ENCODE measurements at places on chromosomes 11 and 22.

DNA sequence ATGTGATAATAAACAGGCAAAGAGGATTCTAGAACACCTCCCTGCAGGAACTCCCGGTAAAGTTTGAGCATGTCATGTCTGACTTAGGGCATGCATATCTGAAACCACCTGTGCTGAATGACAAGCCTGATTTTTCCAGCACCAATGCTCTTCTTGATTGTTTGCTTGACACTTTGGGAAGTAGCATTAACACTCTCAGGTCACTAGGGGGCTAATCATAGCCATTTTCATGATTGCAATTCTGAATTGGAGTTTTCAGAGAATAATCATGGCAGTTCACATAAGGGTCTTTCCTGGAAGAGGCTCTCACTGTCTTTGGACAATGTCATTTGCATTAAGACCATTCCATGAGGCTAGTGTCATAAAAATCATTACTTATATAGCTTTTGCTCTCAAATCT, 234.4 kb upstream of the MTNR1B start:
- peak; percentile 0 for DNase-seq

GRCh38 chr11:128604723-128605122, 17.4 kb upstream of the ETS1 start:
- DNase-seq = no peak

DNA sequence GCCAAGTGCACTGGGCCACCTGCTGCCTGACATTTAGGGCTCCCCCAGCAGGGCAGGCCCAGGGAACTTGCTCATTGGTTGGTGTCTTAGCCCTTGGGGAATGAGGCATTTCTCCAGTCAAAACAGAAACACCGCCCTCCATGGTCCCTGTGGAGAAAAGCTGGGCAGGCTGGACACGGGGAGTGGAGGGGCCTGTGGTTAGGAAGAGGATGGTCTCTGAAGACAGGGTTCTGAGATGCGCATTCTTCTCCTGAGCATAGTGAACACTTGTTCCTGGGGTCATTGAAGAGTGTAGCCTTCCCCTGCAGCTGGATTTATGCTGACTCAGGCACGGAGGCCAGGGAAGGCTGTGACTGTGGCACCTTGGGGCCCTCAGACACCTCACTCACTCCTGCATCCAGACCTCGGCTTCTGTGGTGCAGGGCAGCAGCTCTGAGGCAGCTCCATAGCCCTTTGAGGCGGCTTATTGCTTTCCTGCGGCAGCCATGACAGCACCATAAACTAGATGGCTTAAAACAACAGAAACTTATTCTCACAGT, 8.2 kb downstream of the TSPAN18 start:
- no peak for DNase-seq

GRCh38 chr11:130674686-130675308, 226.4 kb downstream of the ADAMTS15 start:
- no peak for DNase-seq

- DNase-seq = no peak
These were observed 872.8 kb downstream of the BRD1 start for GRCh38 chr22:48954781-48955311.

DNA sequence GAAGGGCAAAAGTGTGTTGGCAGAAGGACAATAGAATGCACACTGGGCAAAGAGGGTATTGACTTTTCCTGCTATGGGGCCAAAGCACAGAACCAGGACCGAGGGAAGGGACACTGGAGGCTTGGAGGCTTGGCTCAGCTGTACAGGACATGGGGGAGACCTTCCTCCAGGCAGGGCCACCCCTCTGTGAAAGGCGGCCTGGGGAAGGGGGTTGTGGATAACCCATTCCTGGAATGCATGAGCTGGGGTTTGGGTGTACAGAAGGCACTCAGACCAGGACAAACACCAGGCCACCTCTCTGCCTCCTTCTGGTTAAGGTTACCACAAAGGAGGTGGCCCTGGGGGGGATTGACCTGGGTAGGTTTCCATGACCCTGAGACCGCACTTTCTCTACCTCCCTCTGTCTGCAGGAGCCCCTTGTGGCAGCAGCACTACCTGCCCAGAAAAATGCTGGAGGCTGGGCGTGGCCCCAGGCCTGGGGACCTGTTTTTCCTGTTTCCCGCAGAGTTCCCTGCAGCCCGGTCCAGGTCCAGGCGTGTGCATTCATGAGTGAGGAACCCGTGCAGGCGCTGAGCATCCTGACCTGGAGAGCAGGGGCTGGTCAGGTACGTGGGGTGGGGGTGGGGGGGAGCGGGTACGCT, 9.6 kb downstream of the P2RY2 start:
- no peak for DNase-seq

- DNase-seq = no peak
These were observed 29.3 kb upstream of the OR10D3 start for GRCh38 chr11:124153821-124154220.

GRCh38 chr22:36301851-36302250, 48.9 kb downstream of the APOL1 start:
- DNase-seq = no peak

DNA sequence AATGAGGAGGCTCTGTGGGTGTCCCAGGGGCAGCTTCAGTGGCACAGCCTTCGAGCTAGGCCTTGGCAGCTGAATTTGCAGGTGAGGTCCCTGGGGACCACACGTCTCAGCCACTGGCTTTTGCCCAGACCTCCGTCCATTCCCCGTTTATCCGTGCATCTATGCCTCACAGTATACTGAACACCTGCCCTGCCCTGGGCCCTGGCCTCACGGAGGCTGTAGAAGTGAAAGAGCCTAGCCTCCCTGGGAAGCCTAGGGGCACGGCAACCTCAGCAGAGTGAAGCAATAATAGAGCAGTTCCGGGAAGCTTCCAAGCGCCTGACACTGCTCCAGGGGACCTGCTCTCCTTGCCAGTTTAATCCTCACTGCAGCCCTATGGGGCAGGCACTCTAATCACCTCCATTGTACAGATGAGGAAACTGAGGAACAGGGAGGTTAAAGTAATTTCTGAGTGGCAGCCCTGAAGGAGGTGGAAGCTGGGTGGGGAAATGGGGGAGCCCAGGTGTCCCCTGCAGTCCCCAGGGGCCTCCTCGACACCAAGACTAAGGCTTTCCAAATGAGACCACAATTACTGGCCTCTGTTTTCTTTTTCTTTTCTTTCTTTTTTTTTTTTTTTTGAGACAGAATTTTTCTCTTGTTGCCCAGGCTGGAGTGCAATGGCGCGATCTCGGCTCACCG, 2.7 kb upstream of the NFAM1 start:
- no peak for DNase-seq

GRCh38 chr11:64935359-64936081, at the start of gene GPHA2:
GPHA2 (minus strand) TSS chr11:64935893; CDS start chr11:64935460, 433 bp downstream.
- no peak for DNase-seq

- peak; percentile 20 for DNase-seq
These were observed 43.6 kb downstream of the CACNG2 start for GRCh38 chr22:36659762-36660509.

DNA sequence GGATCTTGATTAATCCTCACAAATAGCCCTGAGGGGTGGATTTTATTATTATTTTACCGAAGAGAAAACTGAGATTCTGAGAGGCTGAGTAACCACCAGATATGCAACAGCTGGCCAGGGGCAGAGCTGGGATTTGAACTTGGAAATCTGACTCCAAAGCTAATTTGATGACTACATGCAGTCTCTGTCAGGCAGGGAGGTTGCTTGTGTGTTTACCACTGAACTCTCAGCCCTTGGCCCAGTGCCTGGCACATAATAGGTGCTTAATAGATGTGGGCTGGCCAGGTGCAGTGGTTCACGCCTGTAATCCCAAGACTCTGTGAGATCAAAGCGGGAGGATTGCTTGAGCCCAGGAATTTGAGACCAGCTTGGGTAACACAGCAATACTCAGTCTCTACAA, 121.7 kb upstream of the CRYBB3 start:
- no peak for DNase-seq

GRCh38 chr22:31104869-31105268, 2.5 kb downstream of the SELENOM start:
- DNase-seq = no peak

- no peak for DNase-seq
These were observed 50.3 kb downstream of the NAT10 start for GRCh38 chr11:34155757-34156062.

- DNase-seq = no peak
These were observed 472.2 kb downstream of the INSC start for GRCh38 chr11:15586741-15587473.

GRCh38 chr11:62427630-62428233, 8.9 kb downstream of the SCGB1A1 start:
- peak; percentile 87 for DNase-seq

DNA sequence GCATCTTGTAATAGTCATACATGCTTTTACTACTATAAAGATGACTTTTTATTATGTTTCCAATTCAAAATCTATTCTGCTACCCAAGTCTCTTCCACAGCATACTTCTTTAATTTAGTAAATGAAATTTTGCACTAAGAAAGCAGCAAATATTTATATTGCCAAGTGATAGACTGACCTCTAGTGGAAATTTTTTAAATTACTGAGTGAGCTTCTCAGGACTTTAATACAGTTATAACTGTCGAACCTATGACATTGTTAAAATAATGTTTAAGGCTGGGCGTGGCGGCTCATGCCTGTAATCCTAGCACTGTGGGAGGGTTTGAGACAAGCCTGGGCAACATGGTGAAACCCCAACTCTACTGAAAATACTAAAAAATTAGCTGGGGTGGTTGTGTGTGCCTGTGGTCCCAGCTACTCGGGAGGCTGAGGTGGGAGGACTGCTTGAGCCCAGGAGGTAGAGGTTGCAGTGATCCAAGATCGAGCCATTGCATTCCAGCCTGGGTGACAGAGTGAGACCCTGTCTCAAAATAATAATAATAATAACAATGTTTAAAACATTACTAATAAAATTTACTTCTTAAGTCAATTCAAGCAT, 27.3 kb downstream of the STK33 start:
- peak; percentile 38 for DNase-seq

DNA sequence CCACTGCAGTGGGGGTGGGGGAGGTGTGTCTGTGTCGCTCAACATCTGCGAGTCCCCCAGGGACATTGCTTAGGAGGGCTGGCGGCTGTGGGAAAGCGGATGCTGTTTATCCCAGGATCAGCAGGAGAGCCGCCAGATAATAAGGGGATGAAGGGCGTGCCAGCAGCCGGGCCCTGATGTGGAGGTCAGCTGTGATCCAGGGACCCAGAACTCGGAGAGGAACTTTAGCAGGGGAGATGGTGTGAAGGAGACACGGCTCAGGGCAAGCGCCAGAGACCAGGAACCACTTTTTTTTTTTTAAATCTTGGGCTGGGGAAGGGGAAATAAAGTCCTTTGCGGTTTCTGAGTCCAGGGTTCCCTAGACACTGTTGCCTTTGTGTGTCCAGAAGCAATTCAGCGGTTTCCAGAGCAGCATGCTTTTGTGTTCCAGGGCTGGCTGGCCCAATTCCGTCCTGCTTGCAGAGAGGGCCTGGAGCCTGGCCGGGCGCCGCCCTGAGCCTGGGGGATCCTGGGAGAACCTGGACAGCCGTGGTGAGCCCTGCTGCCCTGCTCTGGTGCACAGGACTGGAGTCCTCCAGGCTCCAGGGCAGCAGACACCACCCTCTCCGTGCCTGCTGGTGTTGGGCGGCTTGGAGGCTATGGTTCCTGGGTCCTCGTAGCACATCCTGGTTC, at the start of gene GRAMD4:
TSS of gene GRAMD4 (plus strand) at position 557 of the 672 bp plus-strand sequence. CDS start 6,414 bp downstream, outside the sequence.
- DNase-seq = no peak

DNA sequence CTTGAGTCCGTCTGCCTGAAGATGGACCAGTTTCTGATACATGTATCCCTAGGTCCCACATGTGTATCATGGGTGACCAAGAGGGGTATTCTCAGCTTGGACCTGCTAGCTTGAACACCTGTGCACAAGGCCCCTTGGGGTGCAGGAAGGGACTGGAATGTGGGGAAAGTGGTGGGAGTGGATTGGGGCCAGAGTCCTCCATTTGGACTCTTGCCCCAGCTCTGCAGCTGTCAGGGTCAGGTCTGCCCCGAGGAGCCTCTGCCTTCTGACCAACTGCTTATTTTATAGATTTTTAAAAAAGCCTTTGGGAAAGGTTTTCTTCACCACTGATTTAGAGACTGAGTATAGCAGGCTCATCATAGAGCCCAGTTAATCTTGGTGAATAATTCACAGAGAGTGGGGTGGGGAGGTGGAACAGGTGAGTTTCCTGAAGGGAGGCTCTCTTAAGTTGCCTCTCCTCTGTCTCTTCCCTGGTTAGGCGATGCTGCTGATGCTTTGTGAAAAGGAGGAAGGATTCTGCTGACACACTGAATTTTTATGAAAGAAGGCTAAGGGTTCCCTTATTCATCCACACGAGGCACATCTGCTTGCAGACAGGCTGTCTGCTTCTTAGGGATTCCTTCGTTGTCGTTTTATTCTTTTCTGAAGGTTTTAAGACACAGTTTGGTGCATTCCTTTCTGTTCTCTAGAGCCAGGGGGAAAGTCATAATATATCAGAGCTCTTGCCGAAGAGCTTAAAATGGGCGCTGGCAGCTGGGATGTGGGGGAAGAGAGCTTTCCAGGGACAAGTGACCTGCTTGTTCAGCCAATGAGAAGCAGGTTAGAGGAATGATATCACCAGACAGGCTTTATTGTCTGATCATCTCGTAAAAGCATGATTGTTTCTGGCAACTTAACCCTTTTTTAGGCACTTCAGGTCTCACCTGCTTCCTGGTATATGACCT, 19.9 kb downstream of the TRIM44 start:
- DNase-seq = no peak

DNA sequence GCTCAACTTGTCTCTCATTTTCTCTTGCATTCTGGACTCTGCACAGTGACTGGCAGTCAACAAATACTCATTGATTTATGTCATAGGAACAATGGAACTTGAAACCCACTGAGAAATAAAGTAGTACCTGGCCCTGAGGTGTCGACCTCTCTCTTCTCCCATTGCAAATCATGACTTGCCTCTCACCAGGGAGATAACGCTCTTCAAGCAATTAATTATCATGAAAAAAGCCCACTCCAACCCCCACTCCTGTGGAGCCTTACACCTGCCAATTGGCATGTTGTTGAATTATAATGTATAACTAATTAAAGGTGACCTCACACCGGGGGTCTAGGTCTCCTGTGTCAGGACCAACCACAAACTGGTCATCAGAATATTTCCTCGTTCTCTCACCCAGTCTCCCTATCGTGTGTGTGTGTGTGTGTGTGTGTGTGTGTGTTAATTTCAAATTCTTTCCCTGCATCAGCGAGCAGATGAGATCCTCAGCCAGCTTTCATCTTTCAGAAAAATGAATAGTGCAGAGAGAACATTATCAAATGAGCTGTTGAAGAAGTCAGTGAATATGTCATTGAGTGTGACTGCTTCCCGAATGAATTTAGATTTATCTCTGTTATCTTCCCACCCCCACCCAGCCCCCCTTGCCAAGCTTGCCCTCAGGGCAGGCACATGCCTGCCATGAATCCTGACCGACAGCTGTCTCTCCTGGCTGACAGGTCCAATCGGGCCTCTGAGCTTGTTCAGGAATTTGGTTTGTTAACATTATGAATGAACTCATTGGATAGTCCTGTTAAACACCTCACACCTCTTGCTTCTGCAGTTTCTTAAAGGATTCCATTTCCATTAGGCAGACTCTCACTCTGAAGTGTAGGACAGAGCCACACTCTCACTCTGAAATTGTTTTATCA, 357.4 kb downstream of the INSC start:
- no peak for DNase-seq
